Heart right ventricle (tissue), 16 donors: ENCODE measurements at places on chromosomes 12 and 14.

DNA sequence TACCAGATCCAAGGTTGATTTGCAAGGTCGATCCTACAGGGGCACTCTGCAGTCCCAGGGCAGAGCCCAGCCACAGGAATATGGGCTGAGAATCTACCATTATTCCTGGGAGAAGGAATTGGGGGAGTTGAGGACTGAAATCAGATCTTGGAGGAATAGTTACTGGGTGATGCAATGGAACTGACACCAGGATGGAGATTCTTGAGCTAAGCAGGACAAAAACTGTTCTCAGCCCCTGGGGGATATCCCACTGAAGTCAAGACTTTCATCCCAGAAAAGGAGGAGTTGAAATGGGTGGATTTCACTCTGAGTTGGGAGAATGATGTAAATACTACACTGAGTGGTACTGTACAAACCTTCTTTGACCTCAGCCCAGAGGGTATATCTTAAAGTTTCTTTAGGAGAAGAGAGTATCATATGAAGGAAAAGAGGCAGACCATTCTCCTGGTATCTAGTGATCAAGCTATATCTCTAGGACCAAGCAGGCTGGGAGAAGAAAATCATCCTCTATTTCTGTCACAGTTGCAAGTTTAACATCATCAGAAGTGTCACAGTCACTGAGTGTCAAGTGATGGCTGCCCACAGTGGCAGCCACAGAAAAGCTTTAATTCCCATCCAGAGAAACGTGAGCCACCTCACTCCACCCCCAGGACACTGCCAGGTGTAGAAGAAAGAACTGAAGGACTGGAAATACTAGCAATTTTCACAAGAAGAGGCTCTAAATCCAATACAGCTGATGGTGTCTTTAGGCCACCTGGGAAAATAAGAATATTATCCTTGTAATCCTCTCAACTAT, 181.9 kb downstream of the NUAK1 start:
- DNase-seq: no peak

- no peak for DNase-seq
Observed at GRCh38 chr14:47674543-47675465, 601 bp downstream of the MDGA2 start.

GRCh38 chr12:61916831-61917230, 343.4 kb upstream of the USP15 start:
- no peak for DNase-seq

DNA sequence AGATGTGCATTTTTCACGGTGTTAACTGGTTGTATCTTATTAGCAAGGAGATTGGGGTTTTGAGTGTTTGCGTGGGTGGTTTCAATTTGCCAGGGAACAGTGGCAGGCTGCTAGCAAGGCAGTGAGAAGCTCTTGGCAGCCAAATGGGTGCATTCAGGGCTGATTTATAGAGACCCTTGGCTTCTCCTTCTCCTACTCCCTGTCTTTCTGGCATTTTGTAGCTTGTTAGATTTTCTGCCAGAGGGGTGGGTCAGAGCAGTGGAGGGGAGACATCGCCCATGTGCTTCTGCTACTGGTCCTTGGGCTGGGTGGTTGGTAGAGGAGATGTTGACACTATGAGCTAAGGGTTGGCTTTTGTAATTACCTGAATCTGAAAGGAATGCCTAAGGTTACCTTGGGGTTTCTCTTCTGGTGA, 9.6 kb downstream of the CALM1 start:
- no peak for DNase-seq

DNA sequence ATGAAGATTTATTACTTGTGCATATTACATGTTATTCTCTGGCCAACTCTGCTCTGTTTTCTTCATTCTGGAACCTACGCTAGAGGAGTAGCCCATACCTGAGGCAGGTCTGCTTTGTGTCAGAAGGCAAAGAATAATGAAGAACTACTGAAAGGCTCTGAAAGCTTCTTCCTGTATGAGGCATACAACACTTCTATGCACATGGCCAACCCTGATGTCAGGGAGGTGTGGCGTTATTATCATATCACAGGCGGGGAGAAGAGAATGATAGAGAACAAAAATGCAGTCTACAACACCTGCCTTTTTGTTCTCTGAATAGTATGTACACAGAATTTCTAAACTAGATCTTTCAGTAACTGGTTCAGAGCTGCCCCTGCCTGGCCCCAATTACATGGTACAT, 32.5 kb upstream of the CRY1 start:
- DNase-seq: no peak

DNA sequence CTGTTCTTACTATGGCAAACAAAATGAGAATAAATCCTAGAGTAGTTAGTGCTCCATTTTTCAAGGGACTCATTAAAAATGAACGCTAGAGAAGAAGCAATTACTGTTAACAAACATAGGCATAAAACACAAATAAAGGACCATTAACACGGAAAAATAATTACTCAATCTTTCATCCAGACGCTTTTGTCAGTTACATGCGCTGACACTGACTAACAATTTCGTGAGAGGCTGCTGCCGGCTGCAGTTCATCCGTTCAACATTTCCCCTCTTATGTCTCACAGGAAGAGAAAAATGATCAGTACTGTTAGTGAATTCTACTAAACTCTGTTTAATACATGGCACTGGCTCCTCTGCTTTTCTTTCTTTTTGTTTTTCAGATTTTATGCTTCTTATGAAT, 472.7 kb upstream of the FLRT2 start:
- DNase-seq: no peak

GRCh38 chr14:47189911-47190484, 485.4 kb downstream of the MDGA2 start:
- no peak for DNase-seq

DNA sequence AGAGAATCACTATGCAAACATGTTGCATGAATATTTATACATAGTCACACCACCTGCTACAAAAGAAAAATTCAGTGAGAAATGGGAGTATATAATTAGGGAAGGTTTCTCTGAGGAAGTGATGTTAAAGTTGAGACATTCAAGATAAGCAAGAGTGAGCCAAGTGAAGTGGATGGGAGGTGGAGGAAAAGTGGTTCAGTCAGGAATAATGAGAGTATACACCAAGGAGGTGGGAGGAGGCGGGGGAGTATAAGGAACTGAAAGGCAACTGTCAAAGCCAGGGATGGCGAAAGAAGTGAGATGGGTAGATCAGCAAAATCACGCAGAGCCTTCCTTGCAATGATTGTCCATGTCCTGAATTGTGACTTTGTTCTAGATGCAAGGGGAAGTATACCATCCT, 33.7 kb downstream of the PRKD1 start:
- DNase-seq: no peak

- no peak for DNase-seq
Observed at GRCh38 chr14:103284574-103285467, 49.2 kb upstream of the EIF5 start.

DNA sequence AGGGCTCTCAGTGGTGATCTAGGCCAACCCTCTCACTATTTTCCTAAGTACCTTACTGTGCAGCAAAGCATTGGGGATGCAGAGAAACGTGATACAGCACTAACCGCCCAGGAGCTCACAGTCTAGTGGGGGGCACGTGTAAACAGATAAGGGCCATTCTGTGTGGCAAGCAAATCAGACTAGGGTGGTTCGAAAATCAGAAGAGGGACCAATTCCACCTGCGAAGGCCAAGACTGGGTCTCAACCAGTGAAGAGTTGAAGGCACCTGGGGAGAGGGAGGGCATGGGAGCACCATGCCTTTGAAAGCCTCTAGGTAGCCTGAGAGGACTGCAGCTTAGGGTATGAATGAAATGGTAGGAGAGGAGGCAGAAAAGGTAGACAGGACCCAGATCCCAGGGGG, 2.2 kb downstream of the PITPNM2 start:
- no peak for DNase-seq

GRCh38 chr12:94262228-94263010, 114.0 kb downstream of the PLXNC1 start:
- DNase-seq: peak; percentile 80

- peak; percentile 13 for DNase-seq
Observed at GRCh38 chr12:39587225-39587624, 32.4 kb downstream of the ABCD2 start.

DNA sequence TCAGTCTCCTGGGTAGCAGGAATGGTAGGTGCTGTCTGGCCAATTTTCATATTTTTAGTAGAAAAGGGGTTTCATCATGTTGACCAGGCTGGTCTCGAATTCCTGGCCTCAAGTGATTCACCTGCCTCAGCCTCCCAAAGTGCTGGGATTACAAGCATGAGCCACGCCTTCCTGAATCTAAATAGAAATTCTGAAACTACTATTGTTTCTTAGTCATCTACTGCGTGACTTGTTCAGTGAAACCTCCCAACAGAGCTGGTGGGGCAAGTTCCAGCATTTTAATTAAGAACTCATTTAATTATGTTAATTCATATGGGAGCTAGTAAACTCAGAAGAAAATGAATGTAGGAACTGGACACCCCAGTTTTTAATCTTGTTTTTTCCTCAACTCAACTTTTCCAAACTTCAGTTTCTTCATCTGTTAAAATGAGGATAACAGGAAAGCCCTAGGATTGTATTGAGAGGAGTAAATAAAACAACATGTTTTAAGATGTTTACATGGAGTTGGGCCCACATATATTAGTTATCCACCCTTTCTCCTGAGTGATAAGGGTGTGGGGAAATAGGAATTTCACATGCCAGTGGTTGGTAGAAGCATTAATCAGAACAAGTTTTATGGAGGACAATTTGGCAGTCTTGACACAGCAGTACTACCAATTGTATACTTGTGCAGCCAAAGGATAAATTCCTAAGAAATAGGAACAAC, 335.8 kb upstream of the E2F7 start:
- DNase-seq: no peak

GRCh38 chr12:52082026-52082668, 2.6 kb downstream of the SMIM41 start:
- peak; percentile 62 for DNase-seq

- DNase-seq: no peak
Observed at GRCh38 chr14:94562022-94562421, 780 bp downstream of the SERPINA4 start.

GRCh38 chr12:103799504-103799856, 41.6 kb downstream of the NT5DC3 start:
- no peak for DNase-seq

DNA sequence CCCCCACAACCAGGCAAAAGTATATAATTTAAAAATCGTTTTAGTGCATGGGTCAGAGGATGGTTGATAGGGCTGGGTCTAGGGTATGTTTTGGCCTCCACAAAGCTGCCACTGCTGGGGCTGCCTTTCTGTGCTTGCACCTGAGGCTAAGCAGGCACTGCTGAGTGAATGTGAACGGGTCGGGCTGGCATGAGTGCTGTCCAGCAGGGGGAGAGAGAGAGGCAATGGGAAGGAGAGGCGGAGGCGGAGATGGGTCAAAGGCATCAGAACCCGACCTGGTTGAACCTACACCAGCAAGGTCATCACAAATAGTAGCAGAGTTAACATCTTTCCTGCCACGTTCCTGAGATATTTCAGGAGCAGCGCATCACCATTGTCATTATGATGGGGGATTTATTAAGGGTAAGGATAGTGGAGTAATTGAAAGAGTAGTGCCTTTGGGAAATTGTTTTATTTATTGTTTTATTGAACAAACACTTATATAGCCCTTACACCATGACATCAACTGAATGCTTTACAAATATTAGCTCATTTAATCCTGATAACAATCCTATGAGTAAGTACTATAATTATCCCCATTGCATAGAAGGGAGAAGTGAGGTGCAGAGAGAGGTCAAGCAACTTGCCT, 5.8 kb upstream of the NRXN3 start:
- DNase-seq: no peak

- DNase-seq: no peak
Observed at GRCh38 chr12:52436828-52437474, 2.8 kb upstream of the KRT75 start.

- no peak for DNase-seq
Observed at GRCh38 chr14:39212693-39213092, 21.0 kb upstream of the MIA2 start.

DNA sequence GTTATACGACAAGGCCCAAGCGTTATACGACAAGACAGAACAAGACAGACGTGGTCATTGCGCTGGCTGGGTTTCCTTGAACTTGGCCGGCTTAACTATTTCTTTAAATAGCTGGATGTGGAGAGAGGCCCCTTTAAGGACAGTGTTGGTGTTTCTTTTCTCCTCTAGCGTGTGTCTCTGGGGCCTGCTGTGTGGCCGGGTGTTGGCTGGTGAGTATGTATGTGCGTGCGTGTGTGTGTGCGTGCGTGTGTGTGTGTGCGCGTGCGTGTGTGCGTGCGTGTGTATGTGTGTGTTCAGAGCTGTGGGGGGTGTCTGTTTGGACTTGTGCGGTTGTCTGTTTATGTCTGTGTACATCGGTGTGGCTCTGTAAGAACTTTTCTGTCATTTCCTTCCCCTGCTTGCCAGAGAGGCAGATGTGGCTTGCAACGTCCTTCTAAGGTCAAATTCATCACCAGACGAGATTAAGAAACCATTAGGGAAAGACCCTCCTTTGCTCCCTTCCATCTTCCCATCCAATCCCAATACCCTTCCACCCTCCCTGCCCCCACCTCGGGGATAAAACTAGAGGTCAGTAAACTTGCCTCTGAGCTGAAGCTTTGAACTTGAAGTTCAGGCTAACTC, 78.6 kb upstream of the TBX3 start:
- peak; percentile 25 for DNase-seq

- DNase-seq: no peak
Observed at GRCh38 chr14:63611078-63611477, 30.6 kb downstream of the WDR89 start.

- no peak for DNase-seq
Observed at GRCh38 chr14:61451891-61452400, 130.6 kb downstream of the PRKCH start.

- no peak for DNase-seq
Observed at GRCh38 chr12:68477261-68477772, 133.4 kb upstream of the RAP1B start.

DNA sequence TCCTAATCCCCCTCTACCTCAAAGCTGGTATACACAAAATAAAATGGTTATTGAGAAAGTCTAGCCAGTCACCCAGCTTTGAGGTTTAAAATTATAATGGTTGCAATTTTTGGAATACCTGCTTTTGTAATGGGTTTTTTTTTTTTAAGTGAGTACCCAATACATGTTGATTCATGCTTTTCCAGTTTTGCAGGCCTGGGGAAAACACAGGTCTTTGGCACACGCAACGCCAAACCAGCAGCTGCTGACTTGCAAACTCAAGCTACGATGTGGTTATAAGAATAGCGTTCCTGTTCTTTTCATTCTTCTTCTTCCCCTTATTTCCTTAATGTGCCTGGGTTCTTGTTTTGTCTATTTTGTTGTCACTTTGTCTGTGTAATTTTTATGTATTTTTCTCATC, 233.0 kb downstream of the EGLN3 start:
- DNase-seq: no peak

- peak; percentile 49 for DNase-seq
Observed at GRCh38 chr12:124498275-124499189, 68.9 kb downstream of the NCOR2 start.
